AG08396 (cell line): ENCODE measurements at places on chromosomes 16 and 17.

- DNase-seq: no peak
Observed at GRCh38 chr16:3729161-3730112, 12.1 kb upstream of the TRAP1 start.

DNA sequence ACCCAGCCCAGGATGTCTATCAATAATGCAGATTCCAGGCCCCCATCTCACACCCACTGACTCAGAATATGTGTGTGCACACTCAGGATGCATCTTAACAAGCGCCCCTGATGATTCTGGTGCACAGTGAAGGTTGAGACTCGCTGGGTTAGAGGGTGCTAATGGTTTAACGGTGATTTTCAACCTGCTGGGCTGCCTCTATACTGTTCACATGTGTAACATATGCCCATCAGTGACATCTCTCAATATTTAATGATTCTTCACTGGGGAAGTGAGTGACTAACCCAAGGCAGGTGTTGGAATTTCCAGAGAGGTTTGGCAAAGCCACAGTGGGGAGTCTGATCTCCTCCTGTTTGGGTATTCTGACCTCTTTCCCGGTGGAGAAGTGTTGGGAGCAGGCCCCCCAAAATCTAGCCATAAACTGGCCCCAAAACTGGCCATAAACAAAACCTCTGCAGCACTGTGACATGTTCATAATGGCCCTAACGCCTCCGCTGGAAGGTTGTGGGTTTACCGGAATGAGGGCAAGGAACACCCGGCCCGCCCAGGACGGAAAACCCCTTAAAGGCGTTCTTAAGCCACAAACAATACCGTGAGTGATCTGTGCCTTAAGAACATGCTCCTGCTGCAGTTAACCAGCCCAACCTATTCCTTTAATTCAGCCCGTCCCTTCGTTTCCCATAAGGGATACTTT, 4.1 kb upstream of the DOC2B start:
- DNase-seq: no peak

DNA sequence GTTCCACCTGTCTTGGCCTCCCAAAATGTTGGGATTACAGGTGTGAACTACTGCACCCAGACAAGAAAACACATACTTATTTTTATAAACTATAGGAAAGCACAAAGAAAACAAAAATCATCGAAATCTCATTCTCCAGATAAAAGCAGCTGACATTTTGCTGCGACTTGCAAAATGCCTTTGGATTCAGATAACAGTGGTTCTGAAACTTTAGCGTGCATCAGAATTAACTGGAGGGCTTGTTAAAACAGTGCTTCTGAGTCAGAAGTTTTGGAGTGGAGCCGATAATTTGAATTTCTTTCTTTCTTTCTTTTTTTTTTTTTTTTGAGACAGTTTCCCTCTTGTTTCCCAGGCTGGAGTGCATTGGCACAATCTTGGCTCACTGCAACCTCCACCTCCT, 17.7 kb upstream of the GJD3 start:
- no peak for DNase-seq

DNA sequence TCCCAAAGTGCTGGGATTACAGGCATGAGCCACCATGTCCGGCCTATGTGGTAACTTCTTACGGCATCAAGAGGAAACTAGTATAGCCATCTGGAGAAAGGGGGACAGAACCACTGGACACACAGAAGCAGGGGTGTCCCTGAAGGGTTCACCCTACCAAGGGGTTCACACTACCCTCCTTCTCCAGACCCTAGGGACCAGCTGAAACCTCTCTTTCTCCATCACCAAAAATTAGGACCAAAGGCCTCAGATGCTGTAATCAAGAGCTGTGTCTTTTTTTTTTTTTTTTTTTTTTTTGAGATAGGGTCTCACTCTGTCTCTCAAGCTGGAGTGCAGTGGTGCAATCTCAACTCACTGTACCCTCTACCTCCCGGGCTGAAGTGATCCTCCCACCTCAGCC, 33.2 kb downstream of the ZFHX3 start:
- no peak for DNase-seq

DNA sequence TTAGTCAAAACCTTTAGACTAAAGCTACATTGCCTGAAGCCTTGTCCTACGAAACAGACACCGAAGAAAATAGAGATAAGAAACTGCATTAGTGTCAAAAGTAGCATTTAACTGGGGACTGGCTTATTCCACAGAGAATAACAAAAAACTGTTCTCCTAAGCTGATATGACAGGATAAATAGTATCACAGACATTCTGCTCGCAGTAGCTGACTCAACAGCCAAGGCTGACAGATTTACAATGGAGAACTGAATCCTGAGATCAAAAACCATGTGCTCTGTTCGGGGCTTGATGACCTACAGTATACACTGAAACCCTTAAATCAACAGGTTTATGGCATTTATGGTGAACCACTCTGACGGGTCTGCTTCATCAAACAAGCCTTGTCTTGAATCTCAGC, 25.5 kb downstream of the ADAMTS18 start:
- DNase-seq: no peak

DNA sequence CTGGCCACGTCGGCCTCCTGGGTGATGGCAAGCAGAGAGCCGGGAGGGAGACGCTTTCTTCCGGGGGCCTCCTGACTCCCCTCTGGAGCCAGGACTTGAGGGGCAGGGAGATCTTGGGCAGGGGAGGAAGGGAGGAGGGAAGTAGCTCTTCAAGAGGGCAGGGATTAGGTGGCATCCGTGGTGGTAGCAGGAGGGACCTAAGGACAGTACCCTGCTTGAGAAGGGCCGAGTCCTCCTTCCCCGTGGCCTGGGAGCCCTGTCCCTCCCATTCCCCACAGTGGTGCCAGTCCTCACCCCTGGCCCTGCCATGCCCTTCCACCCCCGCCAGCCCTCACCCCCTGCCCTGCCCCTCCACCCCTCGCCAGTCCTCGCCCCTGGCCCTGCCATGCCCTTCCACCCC, 12.6 kb downstream of the TAX1BP3 start:
- DNase-seq: no peak

DNA sequence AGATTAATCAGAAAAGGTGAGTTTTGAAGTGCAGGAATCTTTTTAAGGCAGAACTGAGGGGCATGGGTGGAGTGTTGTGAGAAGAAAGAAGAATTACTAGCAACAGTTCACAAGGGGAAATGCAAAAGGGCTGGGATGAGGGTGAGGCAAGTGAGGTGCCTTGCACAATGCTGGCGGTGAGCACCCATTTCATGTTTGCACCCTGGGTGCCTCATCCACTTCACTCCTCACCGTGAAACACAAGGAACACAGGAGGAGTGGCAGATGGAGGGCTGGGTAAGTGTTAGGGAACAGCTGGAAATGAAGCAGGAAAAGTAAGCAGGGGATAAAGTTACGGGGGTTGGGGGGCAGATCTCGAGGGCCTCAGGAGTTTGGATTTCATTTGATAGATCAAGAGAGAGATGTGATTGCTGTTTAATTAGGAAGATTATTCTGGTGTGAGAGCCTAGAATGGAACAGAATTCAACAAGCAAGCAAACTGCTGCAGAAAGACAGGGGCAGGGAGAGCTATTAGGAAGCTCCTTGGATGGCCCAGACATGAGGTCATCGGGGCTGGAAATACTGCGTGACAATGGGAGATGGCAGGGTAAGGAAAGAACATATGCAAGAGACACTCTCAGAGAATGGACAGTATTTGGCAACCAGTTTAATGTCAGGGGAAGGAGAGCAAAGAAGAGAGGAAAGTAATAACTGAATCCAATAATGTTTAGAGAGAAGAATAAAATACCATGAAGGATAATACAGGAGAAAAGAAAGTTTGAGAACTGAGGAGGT, 8.3 kb upstream of the HEATR6 start:
- peak; percentile 61 for DNase-seq

DNA sequence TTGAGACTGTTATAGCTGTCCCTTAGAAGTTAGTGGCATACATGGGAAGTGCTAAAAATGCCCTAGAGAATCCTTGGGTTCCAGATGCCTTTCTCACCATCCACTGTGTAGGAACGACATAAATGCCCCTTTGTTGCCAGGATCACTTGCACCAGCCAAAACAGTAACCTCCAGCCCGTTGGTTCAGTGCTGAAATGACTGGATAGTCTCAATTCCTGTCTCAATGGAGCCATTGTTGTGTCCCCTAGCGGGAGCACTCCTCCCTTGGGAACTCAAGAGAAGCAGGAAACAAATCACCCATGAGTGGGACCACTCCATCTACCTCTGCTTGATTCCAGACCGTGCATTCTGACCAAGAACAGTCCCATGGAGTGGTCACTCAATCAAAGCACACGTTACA, 23.1 kb downstream of the MPHOSPH6 start:
- DNase-seq: no peak

DNA sequence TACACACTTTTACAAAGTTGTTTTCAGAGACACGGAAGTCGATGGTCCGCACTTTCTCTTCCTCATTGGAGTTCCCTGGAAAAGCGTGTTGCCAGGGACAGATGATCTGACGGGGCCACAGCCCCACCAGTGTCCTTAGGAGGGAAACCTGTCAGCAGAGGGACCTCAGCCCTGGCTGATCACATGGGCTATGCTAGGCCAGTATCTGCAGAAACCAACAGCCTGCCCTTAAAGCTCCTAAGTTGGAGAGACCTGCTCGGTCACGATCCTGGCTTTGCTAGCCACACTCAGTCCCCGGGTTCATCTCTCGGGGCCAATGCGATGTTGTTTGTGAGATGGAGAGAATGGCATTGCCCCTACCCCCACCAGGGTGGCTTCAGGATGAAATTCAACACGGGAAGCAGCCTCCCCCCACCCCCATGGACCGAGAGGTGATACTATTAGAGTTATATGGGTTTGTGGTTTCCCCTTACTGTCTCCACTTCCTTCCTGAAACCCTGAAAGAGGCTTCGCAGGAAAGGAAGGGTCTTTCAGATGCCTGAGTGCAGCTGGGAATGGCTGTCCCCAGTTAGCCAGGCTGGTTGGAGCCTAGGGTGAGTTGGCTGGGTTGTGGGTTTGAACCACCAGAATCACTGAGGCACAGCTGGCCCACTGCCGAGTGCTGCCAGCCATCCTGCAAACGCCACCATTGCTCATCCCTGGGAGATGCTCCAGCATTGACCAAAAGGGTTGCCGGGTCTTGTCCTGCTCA, 16.6 kb downstream of the RMI2 start:
- DNase-seq: no peak

DNA sequence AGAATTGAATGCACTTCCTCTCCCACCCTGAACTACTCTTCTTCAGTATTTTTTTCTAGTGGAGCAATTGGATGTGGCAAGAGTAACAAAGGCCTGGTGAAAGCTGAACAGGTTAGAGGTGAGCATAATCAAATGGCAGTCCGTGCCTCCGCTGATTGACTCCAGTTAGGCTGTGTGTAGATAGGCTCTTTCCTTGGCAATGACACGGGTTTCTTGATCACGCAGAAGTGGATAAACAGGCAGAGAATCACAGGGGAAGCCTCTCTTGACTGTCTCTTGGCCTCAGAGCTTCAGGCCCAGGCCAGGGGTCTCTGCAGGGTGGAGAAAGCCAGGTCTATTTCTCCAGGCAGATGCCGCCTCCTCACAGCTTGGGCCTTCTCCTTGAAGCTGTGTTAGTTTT, 4.2 kb downstream of the CD300LB start:
- peak; percentile 1 for DNase-seq

DNA sequence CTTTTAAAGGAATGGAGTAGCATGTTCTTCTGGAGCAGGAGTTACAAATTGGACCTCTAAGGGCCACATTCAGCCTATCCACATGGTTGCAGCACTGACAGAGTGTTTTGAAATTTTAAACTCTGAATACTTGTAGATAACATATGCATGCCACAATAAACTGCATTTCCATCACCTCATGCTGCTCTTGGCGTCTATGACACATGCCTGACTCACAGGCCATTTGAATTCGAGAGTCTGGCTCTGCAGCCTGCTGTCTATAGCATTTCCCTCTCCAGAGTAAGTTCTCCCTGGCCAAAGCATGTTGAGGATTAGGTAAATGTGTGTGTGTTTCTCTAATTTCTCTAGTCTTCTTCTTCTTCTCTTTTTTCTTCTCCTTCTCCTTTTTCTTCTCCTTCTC, 28.7 kb upstream of the MYOCD start:
- peak; percentile 73 for DNase-seq

DNA sequence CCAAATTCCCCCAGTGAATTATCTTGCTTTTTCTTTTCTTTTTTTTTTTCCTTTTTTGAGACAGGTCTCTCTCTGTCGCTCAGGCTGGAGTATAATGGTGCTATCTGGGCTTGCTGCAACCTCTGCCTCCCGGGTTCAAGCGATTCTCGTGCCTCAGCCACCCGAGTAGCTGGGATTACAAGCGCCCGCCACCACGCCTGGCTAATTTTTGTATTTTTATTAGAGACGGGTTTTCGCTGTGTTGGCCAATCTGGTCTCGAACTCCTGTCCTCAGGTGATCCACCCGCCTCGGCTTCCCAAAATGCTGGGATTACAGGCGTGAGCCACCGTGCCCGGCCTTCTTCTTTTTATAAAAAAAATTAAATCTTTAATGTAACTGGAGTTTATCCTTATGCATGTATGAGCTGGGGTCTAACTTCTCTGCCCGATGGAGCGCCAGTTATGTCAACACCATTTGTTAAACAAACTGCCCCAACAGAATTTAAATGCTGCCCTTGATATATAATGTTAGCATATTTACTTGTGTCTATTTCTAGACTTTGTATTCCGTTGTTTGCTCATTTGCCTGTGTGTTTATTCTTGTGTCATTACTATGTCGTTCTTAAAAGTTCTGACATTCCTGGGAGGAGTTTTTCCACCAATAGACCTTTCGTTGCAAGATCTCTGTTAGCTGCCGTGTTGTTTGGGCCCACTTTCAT, 535 bp upstream of the AURKB start:
- peak; percentile 5 for DNase-seq

DNA sequence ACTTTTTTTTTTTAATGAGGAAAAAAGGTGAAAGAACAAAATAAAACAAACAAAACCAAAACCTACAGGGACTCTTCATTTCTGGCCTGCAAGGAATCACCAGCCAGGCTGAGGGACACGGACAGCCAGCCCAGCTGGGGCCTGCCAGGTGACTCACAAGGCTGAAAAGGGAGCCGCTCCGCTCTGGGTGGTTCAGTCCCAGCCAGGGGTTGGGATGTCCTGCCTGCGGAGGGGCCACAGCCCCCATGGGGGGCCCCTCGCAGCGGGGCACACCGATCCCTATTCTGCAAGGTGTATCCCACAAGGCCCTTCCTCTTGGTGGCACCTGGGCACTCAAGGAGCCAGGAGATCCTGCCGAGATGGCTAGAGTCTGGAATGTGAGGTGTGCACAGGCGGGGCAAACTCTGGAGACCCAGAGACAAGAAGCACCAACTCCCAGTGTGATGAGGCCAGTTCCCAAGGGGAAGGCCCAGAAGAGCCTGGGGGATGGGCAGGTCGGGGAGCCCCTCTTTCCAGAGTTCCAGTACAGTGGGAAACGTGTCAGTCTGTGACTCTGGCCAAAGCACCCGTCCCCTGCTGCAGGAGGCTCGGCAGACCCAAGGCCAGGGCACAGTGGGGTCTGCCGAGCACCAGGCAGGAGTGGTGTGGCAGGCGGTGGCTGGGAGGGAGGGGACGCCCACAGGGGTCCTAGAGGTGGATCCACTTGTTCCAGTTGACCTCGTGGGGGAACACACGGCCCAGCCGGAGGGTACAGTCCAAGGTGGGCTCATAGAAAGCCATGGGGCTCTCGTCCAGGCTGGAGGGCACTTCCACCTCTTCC, 58.9 kb downstream of the IL21R start:
- no peak for DNase-seq
